T1000 (cell line): ENCODE measurements at places on chromosomes 3 and 15.
A peak's percentile ranks its signal among the peaks of the same experiment; 100 is the strongest.

DNA sequence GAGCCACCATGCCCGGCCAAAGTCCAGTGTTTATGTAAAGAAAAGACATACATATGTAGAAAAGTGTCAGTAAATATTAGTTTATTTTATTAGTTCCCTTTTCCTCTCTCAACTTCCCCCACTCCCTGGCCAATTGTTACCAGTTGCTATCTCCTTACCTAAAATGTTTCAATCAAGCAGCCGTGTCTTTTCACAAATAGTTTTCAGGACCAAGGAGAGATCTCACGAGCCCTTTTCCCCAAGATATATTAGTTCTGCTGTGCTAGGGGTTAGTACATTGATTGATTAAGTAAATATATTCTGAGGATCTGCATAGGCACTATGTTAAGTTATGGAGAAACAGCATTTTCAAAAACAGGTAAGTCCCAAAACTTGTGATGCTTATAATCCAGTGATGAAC, 87.4 kb downstream of the ZIC4 start:
- DNase-seq = no peak

- no peak for DNase-seq
Observed at GRCh38 chr3:125010393-125010792, 45.4 kb downstream of the HEG1 start.

- no peak for DNase-seq
Observed at GRCh38 chr3:51391566-51392354, 675 bp downstream of the RBM15B start.

GRCh38 chr3:136860541-136860940, 1.5 kb upstream of the NCK1 start:
- no peak for DNase-seq

- DNase-seq = no peak
Observed at GRCh38 chr3:85476891-85477495, 518.2 kb downstream of the CADM2 start.

- DNase-seq = no peak
Observed at GRCh38 chr15:57218826-57219576, 157.3 kb upstream of the CGNL1 start.

DNA sequence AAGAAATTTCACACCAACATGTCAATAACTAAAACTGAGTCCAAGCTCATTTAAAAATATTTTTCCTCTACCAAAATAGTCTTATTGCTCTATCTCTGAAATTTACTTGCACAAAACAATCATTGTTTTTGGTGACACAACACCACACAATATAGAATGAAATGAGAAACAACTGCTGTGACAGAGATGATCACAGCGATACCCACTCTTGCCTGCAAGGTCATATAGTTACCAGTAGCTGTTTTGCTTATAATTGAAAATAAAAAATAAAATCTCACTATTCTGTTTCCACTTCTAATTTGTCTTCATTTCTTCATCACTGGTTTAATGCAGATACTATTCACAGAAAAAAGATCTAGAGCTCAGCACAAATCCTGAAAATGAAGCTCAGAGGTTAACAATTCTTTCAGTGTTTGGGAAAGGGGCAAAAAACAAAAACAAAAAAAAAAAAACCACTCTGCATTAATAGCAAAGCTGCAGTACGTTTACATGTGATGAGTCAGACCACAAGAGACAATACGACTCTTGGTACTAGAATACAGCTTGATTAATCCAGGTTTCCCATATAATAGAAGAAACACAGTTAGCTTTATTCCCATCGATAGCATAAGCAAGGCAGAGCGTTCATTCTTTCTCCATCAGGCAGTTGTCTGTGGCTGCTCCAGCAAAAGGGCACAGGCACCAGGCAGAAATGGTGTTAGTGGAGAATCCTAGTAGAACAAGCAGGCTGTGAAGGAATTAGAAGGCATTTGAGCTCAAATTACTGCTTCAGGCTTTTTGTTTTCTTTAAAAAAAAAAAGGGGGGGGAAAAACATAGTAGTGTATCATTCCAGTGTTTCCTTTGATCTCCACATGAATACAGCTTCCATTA, 773 bp downstream of the ANKRD28 start:
- DNase-seq = peak; percentile 24

DNA sequence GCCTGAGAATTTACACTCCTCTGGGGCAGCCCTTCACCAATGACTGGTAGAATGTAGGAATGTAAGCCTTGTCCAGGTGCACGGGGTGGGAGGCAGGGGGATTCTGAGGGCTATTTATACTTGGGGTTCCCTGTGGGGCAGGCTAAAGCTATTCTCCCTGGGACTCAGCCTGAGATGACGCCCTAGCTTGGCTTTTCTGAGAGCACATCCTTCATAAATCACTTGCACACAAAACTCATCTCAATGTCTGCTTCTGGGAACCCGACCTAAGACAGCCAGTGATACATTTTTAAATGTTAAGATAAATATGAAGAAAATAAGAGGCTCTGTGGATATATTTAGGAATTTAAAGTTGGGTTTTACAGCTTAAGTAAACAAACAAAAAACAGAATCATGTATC, 16.6 kb downstream of the TMEM158 start:
- no peak for DNase-seq

- DNase-seq = no peak
Observed at GRCh38 chr15:73050561-73051295, 1.5 kb upstream of the NEO1 start.

- DNase-seq = no peak
Observed at GRCh38 chr3:128498127-128498626, 5.2 kb upstream of the GATA2 start.

GRCh38 chr15:69730281-69731080, 277.9 kb downstream of the RPLP1 start:
- no peak for DNase-seq

GRCh38 chr3:127722091-127722784, 49.5 kb downstream of the ABTB1 start:
- no peak for DNase-seq

DNA sequence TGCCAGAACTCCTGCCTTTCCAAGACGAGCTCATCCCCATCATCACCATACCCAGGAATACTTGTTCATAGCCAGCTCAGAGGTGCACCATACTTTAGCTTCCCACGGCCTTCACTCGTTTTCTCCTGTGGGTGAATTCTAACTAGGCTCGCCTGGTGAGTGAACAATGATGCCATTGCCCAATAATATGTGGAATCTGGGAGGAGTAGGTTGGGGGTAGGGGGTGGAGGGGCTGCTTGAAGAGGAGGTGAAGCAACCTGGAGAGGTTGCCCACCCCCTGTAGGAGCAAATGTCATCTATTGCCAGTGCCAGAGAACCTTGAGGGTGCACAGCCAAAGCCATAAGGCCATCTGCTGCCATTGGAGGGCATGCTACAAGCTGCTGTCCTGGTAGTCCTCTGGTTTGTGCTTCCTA, 592 bp upstream of the ZNF445 start:
- DNase-seq = no peak
